ENCODE measurements at places on chromosomes 1 and 21. TPM values are rescaled to one million over a fixed set of nuclear protein-coding genes. Genes with fewer than 3 reads are reported as not detected.

FNDC10 gene
- polyA plus RNA-seq: 0.21 TPM

S100A7 gene
- not detected for polyA plus RNA-seq

THEMIS2 gene
- 59.2 TPM for polyA plus RNA-seq

HMCN1 gene
- 0.07 TPM for polyA plus RNA-seq

IVL gene
- not detected for polyA plus RNA-seq

PYHIN1 gene
- 112 TPM for polyA plus RNA-seq

HEYL gene
- not detected for polyA plus RNA-seq

KRTAP10-8 gene
- polyA plus RNA-seq: not detected

TP53BP2 gene
- 8.2 TPM for polyA plus RNA-seq

PCAT6 gene
- polyA plus RNA-seq: not detected

ATP6V1G3 gene
- not detected for polyA plus RNA-seq

IL12RB2 gene
- 11.9 TPM for polyA plus RNA-seq

USP48 gene
- polyA plus RNA-seq: 39.2 TPM

LAMTOR5 gene
- polyA plus RNA-seq: 312 TPM

ARMH1 gene
- polyA plus RNA-seq: 4.9 TPM

PTP4A2 gene
- polyA plus RNA-seq: 311 TPM

PLA2G2A gene
- polyA plus RNA-seq: not detected

GBP7 gene
- not detected for polyA plus RNA-seq

TPTE gene
- polyA plus RNA-seq: not detected

LCE1C gene
- polyA plus RNA-seq: not detected

C8B gene
- polyA plus RNA-seq: not detected

OR2T35 gene
- not detected for polyA plus RNA-seq

CELA2A gene
- not detected for polyA plus RNA-seq

FCRL5 gene
- polyA plus RNA-seq: not detected

HSPB7 gene
- polyA plus RNA-seq: not detected

FOXO6 gene
- polyA plus RNA-seq: not detected

KIRREL1 gene
- not detected for polyA plus RNA-seq

GREM2 gene
- not detected for polyA plus RNA-seq

CNR2 gene
- 0.05 TPM for polyA plus RNA-seq
